ENCODE measurements at places on chromosomes 1 and 21.

- DNase-seq, result no peak
These were observed 63.7 kb downstream of the ZC3H11B start for GRCh38 chr1:219549215-219549614.

DNA sequence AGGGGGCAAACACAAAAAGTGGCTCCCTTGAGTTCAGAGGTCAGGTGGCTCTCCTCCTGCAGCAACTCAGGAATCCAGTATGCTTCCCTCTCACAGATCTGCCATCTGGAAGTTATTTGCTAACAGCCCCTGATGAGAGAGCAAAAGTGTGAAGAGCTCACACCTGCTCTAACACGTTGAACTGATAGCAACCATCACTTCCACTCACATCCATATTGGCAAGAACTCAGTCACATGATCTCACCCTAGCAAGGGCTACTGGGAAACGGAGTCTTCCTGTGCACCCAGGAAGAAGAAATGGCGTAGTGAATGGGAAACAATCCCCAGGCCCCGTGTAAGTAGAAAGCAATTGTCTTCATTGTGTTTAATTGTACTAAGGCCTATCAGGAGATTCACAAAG lies 20.7 kb upstream of the SLC45A1 start:
- no peak for DNase-seq

GRCh38 chr1:165426745-165427144 lies 18.2 kb downstream of the RXRG start:
- DNase-seq, result no peak

DNA sequence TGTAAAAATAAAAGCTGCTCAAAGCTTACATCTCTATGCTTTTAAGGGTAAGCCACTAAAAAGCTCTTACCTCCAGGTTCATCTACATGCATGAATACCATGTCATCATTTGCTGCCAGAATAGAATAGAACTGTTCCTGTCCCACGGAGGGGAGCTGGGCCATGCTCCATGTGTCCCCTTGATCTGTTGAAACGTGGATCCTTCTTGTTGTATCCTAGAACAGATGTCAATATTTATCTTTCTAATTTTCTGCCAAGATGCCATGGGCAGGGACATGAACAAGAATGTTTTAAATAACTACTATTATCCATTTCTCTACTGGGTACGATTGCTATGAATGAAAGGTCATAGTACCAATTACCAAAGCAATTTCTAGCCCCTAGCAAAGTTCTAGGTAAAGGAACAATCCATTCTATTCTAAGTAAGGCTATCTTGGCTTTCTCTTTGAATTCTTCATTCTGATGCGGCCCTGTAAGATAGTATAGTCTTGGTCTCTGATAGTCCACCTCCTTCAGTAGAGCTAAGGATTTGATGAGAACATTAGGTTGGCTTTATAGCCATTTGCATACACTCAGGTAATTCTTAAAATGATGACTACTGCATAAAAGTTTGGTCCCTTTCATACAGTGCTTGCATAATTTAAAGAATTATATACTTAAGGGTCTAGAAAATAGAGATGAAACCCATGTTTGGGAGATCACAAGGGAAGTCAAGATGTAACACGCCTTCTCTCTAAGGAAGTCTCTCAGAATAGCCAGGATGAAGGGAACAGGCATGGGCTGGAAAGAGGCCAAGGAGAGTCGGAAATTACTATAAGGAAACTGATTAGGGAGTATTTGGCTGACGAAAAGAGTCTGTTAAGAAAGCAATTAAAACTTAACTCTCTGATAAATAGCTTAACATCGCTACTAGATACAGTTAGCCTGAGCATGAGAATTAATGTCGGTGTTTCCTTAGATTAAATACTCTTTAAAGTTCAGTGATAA lies 35.4 kb upstream of the MYBPHL start:
- DNase-seq, result no peak

DNA sequence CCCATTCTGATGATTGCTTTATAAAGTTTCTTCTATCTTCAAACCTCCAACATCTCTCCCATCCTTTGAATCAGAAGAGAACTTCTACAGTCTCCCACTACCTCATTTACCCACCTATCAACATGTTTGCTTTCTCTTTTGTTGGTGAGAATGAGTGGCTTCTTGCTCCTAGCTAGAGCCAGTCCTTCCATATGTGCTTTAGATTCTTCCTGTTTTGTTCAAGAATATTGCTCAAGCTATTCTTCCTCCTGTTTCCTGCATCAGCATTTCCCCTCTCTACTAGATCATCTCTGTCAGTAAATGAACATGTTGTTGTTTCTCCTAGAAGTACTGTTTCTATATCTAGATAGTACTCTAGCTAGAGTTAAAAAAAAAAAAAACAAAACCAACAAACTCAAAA lies 6.3 kb downstream of the ATF6 start:
- DNase-seq, result no peak

- DNase-seq, result no peak
These were observed 57.0 kb upstream of the RAVER2 start for GRCh38 chr1:64687725-64688327.

DNA sequence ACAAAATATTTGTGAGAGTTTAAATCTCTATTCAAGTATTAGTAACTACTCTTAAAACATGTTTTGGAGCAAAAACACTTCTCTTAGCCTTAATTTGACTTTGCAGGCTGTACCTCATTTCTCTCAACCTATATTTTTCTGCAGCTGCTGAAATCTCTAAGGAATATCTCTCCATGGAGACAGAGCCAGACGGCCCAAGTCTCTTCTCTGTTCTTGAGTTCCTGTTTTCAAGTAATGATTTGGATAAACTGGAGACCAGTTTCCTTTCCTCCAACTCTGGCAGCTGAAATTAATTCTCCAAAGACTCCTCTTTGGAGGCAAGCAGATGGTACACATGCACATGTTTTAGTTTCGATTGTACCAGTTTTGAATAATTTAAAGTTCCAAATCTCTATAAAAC lies 659.7 kb upstream of the NEGR1 start:
- DNase-seq, result no peak

GRCh38 chr1:154725865-154726264 lies 117.9 kb upstream of the ADAR start:
- DNase-seq, result no peak

DNA sequence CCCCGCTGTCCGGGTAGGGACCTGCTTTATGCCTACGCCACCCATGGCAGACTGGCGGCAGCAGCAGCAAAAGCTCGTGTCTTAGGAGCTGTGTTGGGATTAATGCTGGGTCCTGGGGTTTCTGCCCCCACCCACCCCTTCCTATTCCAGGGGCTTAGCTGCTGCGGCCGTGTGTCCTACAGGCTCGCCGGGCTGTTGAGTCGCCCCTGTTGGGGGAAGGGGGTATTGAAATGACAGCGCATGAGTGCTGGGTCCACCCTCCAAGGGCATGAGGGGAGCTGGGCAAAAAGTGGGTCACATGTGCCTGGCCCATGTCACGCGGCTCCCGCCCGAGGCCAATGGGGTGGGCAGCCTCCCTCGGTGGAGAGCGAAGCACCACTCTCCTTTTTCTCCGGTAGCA lies 118.3 kb upstream of the COL6A1 start:
- no peak for DNase-seq

DNA sequence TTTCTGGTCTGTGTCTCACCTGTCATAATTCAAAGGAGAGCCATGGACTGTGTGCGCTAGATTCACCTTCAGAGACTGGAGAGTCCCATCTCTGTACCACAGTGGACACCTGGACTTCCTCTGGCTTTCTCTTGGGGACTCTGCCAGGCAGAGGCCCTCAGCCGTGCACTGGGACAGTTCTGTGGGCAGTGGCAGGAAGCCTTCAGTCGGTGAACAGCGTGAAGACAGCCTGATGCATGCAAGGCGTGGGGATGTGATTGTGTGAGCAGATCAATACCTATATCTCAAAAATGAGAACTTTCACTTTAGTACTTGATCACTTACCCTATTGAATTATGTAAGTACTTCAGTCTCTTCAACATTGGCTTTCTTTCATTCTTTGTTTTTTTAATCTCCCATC lies 245.3 kb downstream of the DISC1 start:
- DNase-seq, result no peak

GRCh38 chr1:226615876-226616275 lies 67.3 kb downstream of the STUM start:
- no peak for DNase-seq

- DNase-seq, result no peak
These were observed 247.9 kb upstream of the CSF3R start for GRCh38 chr1:36730599-36730998.

DNA sequence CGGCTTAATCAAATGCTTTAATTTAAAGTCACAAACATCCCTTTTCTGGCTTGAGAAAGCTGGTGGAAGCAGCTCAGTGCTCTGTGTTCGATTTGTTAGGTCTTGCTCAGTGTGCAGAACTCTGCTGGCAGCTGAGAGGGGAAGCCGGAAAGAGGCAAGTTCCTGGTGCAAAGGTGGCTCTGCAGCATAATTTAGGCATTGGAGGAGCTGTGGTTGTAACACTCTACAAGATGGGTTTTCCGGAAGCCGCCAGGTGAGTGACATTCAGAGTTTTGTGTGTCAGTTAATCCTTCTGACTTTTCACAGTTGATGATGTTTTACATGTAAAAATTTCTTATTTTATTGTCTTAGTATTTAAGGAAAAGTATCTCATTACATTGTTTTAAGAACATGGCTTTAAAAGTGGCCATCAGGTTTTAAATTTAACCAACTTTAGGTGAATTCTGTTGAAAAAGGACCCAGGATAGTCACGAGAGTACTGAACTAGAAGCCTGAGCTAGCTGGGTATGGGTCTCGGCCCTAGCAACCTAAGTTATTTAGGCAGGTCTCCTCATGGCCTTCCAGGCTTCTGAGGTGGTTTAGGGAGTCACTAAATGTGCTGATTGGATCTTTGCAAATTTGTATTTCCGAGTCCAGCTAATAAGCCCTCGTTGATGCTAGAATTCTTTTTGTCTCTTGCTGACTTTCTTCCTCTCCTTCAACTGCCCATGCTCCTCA lies 47.1 kb upstream of the PODN start:
- peak; percentile 44 for DNase-seq

- DNase-seq, result no peak
These were observed 134.5 kb upstream of the PKN2 start for GRCh38 chr1:88549536-88549935.

- DNase-seq, result no peak
These were observed 24.9 kb downstream of the LDLRAP1 start for GRCh38 chr1:25568090-25568833.

DNA sequence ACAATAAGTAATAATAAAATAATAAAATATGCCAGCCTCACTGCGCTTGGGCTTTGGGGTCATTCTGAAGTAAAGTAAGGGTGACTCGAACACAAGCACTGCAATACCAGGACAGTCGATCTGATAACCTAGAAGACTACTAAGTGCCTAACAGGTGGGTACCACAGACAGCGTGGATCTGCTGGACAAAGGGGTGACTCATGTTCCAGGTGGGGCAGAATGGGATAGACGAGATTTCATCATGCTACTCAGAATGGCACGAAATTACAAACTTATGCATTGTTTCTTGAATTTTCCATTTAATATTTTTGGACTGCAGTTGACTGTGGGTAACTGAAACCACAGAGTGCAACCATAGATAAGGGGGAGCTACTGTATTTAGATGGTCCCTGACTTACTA lies 221.1 kb upstream of the GREM2 start:
- no peak for DNase-seq

- no peak for DNase-seq
These were observed 344.8 kb upstream of the KAZN start for GRCh38 chr1:14253676-14254075.

DNA sequence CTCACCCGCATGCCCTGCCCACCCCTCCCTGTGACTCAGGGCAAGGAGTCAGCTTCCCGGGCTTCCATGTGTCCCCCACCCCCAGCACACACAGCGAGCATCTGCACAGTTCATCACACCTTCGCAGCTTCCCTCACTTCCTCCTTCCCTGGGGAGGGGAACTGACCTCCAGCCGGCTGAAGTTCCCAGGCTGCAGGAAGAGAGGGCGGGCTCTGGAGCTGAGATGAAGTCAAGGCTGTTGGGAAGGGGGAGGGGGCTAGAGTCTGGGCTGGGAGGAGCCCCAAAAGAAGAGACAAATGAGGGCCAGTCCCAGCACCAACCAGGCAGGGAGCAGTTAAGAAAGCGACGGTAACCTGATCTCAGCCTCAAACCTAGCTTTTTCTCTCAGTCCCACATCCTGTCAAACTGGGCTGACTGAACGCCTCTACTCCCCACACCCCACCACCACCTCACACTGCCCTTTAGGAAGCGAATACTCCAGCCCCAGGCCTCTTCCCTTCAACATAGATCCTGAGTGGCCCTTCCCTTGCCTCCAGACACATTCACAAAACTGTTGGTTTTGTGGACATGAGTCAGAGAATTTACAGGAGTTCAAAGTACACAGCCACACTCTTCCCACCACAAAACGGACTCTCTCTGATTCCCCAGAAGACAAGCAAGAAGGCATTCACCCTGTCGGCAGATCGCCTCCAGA lies 1.8 kb downstream of the RHOC start:
- DNase-seq, result no peak

GRCh38 chr1:150703427-150703826 lies 6.5 kb upstream of the GOLPH3L start:
- no peak for DNase-seq

GRCh38 chr1:62407398-62408009 lies 29.3 kb upstream of the USP1 start:
- DNase-seq, result no peak

DNA sequence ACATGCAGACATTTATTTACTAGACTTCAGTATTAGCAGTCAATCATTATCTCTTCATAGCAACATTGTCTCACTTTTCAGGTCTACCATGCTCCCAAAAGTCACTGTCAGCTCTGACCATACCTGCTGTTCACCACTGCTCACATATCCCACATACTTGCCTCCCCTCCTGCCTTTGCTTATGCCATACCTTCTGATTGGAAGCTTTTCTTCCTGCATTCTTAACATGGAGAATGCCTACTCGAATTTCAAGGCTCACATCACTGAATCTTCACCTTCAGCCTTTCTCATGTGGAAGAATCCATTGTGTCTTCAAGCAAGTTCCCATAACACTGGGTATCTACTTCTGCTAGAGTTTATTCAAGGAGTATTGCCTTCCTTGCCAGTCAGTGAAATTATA lies 135.4 kb downstream of the NTNG1 start:
- no peak for DNase-seq

- DNase-seq, result no peak
These were observed 1.4 kb downstream of the MAP1LC3C start for GRCh38 chr1:241997401-241997998.

- no peak for DNase-seq
These were observed 102.7 kb downstream of the LYST start for GRCh38 chr1:235763962-235764361.

DNA sequence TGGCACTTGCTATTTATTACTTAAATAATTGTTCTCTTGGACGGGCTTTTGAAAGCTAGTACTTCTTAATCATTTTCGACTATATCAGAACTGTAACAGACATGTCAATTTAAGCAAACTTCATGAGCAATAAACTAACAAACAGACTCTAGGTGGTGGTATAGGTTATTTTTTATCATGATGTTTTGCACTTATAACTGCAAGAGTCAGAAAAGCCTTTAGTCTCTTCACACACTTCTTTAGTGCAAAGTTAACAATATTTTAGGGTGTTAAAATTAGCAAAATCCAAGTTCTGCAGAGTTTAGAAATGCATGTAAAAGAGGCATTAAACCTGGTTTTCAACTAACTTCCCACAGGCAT lies 2.2 kb downstream of the NRIP1 start:
- no peak for DNase-seq

All from stimulated activated CD8-positive, alpha-beta memory T cell treated with anti-CD3 and anti-CD28 coated beads, Interleukin-4, amount 100 ng/mL, for 4 hours (primary cell).